Substantia nigra (tissue), 51 donors: ENCODE measurements at places on chromosomes 1 and 21.
A peak's percentile ranks its signal among the peaks of the same experiment; 100 is the strongest.

GRCh38 chr1:63782982-63783381 is 9.2 kb downstream of the ROR1 start:
- no peak for DNase-seq

DNA sequence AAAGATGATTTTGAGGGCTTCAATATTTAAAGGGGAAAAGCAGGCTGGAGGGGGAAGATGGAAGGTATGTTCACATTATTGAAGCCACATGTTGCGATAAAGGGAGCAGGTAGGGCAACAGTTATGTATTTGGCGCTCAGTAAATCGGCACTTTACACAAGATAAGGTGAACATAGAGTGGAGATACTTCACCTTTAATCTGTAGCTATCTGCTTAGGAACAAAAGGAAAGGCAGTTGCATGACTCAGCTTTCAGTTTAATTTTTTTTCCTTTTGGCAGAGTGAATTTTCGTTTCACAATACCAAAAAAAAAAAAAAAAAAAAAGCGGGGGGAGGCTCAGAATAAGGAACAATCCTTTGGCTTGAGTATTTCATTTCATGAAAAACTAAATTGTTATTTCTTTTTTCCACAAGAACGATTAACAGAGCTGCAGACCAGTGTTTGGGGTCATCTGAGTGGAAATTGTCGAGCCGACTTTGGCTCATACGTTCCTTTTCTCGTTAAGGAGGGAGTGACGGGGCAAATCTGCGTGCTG is 1.1 kb upstream of the COQ8A start:
- no peak for DNase-seq

DNA sequence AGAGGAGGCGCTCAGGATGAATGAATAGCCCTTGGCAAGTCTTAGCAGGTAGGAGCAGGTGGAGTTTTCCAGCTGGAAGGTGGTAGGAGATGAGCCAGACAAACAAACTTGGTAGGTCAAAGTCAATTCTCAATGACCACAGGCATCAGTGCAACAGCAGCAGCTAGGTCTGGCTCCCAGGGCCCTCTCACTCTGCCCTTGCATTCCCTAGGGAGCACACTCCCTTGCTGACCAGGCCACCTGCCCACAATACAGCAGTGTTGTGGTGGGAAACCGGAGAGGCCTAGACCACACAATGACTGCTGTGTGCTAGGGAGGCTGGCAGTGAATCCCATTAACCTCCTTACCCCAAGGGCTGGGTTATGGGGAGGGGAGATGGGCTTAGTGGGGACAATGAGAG is 13.0 kb upstream of the PAQR6 start:
- peak; percentile 18 for DNase-seq

- DNase-seq: no peak
These were observed 1.7 kb upstream of the SCAF4 start for GRCh38 chr21:31733551-31734149.

- DNase-seq: no peak
These were observed 26.9 kb upstream of the LBR start for GRCh38 chr1:225454733-225455132.
